Left renal pelvis (tissue), 4 donors: ENCODE measurements at places on chromosomes 1 and 21.

- no peak for DNase-seq
These were observed 117.1 kb upstream of the PTGFR start for GRCh38 chr1:78373676-78374075.

GRCh38 chr1:91730801-91731732 is 154.9 kb downstream of the TGFBR3 start:
- DNase-seq: no peak

DNA sequence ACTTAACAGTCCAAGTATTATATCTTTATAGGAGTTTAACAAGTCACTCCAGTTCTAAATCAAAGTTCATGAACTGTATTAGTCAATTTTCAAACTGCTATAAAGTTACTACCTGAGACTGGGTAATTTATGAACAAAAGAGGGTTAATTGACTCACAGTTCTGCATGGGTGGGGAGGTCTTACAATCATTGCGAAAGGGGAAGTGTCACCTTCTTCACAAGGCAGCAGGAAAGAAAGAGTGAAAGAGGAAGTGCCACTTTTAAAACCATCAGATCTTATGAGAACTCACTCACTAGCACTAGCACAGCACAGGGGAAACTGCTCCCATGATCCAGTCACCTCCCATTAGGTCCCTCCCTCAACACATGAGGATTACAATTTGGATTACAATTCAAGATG is 70.0 kb downstream of the CLCA4 start:
- no peak for DNase-seq

DNA sequence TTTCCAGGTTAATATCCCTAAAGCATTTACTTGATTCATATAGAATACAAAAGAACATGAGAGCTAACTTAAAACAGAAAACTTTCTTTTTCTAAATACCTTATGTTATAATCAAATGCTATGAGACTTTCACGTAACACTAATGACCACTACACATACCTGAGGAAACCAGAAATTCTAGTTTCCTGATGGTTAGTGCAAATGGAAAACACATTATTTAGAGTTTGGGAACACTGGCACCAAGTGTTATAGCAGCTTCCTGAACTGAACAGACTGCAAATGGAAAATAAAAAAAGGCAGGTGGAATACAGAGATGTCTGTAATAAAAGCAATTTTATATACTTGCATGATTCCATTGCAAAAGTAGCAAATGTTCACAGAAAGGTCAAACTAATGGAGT is 15.5 kb downstream of the PAXBP1 start:
- DNase-seq: no peak

DNA sequence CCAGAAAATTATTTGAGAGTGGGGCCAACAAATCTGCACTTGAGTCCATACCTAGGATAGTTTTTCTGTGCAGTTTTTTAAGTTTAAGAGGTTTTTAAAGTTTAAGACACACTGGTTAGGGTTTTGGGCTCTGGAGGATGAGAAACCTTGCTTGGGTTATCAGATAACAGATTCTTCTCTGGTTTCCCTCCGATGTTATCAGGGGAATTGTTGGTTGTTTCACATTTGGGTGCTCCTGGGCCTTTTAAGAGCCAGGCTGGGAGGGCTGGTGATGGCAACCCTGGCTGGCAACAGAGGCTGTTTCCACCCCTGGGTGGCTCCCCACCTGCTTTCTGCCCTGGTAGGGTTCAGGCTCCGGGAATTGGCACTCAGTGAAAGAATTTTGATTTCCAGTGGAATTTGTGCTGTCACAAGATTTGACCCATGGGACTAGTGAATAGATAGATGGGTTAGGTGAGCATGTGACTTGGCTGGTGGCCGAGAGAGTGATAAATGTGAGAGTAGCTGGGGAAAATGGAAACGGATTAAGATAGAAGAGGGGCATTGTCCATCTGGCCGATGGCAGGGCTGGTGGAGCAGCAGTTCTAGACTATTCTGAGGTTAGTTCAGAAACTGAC is 14.8 kb downstream of the VANGL1 start:
- DNase-seq: no peak

DNA sequence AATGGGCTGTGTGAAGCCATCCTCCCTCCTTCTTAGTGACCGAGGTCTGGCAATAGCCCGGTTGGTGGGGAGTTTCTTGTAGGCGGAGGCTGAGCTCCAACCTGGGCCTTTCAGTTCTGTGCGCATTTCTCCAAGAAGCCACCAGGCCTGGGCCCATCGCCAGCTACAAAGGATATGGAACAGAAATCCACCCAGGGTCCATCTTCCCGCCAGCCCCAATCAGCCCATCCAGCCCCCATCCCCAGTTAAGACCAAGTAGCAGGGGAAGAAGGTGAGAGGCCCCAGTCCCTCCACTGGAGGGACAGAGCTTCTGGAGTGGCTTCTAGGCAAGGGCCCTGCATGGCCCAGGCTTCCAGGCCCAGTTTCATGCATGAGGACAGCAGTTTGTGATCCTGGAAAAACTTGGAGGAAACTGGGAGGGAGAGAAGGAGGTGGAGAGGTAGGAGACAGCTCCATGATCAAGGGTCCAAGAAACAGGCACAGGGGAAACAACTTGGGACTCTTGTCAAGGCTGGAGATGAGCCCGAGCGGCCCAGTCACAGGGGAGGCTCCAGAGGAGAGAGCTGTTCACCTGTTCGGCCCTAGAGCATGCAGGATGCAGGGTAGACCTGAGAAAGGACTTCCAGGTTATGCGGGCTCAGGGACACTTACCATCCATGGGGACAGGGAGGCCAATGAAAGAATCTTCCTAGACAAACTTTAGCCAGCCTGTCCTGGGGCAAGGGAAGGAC is 261.2 kb downstream of the PTPRU start:
- no peak for DNase-seq

DNA sequence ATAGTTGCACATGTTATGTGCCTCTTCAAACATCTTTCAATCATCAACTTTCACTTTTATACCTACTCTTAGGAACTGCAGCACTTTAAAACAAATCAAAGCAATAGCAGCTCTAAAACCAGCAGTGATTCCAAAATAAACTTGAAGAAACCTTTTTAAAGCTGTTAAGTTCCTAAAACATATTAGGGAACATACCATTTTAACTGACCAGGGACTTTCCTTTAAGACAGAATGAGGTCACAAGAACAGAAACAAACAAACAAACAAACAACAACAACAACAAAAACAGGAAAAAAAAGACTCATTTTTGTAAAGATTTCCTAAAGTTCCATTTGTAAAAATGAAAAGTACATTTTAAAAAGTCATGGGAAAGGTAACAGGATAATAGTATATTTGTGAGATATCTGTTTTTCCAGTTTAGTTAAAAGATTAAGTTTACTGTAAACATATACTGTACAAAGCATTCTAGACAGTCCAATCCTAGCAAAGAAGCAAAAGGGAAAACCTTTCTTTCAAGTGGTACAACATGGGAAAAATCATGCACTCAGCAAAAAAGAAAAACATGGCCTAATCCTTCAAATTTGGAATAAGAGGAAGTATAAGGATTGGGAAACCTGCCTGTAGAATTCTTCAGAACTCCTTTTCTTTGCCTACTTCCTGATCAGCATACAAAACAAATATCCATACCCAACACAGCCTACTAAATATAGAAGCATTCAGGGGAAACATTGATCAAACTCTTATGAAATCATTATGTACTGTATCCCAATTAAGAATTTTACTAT is 45.5 kb downstream of the EPS15 start:
- DNase-seq: no peak

- DNase-seq: no peak
These were observed 3.1 kb upstream of the TXNIP start for GRCh38 chr1:145999321-146000024.

DNA sequence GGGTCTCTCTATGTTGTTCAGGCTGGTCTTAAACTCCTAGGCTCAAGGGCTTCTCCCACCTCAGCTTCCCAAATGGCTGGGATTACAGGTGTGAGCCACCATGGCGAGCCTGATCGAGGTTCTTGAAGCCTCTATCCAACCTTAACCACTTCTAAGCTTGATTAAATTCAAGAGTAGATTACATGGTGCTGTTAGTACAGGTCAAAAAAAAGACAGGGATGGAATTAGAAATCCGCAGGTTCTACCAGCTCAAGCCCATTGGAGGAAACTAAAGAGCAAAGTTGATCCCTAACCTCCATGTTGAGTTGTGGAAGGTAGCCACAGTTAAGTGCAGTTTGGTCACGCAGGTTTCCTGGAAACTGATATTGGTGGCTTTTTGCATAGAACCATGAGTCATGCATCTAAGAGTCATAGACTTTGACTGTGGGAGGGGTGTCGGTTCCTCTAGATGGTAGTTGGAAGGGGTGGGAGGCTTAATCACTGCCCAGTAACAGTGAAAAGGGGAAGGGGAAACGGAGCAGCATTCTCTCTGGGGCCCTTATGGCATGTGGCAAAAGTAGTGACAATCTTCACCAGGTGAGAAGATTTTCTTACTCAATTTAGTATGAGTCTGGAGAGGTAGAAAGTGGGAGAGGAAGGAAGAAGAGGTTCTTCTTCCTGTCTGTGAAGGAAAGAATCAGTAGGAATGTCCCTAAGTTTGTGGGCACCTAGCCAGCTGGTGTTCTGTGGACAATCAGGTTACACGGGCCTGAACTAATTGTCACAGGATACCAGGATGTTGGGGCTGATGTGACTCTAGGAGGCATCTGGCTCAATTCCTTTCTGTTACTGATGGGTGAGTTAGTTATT is 7.0 kb downstream of the CD53 start:
- DNase-seq: no peak

- DNase-seq: no peak
These were observed 27.8 kb upstream of the SUMO3 start for GRCh38 chr21:44845418-44846223.

DNA sequence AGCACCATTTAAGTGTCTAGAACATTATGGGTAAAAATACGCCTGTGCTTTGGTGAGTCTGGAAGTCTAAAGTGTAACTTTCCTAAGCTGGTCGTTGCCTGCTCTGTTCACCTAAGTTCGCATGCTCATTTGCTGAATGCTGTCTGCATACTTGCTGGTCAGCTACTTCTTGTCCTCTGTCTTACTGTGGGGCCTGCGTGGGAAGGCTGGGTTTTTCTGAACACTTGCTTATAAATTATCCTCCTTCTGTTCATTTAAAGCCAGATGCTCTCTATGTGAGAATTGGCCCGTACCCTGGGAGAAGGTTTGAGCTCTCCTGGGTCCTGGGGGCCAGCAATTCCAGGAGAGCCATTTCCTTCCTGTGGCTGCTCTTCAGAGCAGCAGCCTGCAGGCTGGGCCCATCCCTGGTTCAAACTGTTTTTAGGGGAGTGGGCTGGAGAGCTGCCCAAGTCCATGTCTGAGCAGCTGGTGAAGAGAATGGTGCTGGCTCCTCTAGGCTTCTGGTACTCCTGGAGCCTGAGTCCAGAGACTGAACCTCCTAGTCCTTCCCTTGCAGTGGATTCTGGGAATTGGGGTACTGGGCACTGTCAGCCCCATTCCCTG is 75.7 kb downstream of the GALNT2 start:
- DNase-seq: no peak

DNA sequence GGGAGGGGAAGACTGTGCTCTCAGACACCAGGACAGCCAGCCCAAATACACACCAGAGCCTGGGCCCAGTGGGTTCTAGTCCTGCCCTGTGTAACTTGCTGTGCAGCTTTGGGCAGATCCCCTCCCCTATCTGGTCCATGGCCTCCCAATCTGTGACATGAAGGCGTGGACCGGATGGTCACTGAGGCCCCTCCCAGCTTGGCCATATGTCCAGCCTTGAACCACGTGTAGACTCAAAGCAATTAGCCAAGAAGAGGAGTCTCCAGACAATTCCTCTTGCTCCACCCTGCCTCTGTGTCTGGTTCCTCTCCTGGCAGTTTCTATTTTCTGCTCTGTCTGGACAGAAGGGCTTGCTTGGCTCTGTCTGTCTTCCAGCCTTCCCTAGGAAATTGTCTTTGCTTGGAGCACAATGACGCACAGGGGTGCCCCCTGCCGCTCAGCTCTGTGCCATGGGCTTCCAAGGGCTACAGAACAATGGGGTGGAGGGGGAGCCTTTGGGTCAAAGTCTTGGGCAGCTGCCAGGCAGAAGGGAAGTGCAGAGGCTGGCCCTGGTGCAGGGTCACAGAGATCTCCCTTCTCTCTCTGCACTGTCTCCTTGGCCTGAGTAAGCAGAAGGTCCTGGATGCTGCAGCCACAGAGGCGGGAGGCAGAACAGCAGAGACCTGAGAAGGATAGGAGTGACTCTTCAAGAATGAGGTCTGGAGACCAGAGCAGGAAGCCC is 66.1 kb downstream of the TENT5C start:
- DNase-seq: no peak

- DNase-seq: no peak
These were observed 111.3 kb upstream of the CSF3R start for GRCh38 chr1:36594023-36594422.

GRCh38 chr1:67823615-67824014 is 9.7 kb downstream of the GNG12 start:
- no peak for DNase-seq

DNA sequence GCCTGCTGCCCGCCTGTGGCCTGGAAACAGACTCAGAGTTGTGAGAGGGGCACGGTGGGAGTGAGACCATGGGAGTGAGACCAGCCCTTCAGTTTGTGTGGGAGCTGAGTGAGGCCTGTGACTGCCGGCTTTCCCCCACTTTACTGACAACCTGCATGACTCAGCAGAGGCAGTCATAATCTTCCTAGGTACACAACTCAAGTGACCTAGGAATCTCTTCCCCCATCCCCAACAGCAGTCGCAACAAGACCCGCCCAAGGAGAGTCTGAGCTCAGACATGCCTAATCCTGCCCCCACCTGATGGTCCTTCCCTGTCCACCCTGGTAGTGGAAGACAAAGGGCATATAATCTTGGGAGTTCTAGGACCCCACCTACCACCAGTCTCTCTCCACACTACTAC is 44.2 kb downstream of the KLHL20 start:
- no peak for DNase-seq

DNA sequence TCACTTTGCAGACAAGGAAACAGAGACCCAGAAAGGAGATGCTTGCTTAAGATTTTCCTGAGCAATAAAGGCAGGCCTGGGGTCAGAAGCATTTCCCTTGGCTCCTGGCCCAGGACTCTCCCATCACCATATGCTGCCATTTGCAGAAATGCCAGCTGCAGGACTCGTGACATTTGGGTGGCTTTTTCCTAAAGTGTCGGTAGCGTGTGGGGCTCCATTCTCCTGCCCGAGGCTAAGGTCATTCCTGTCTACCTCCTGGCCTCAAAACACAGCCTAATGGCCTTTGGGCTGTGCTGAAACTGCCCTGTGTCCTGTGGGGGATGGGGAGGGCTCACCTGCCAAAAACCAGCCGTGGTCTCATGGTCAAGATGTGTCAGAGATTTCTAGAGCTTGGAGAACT is 216.1 kb upstream of the EDN2 start:
- DNase-seq: no peak

- DNase-seq: no peak
These were observed 5.9 kb downstream of the ANKRD35 start for GRCh38 chr1:145879775-145880174.
